ENCODE measurements at places on chromosomes 4 and X.

DNA sequence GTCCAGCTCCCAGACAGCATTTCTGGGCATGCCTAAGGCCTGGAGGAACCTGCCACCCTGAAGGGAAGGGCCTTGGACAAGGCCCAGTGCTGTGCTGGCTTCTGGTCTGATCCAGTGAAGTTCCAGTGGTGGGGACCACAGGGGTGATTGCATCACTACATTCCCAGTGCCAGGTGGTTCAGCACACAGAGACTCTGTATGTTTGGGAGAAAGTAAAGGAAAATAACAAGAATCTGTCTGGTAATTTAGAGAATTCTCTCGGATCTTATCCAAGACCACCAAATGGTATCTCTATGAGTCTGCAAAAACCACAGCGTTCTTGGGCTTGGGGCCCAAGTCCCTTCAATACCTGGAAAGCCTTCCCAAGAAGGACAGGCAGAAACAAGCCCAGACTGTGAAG lies 131.8 kb upstream of the MAD2L1 start:
- DNase-seq, result no peak

- DNase-seq, result no peak
These were observed 13.4 kb downstream of the TBC1D9 start for GRCh38 chr4:140742838-140743193.

GRCh38 chr4:7507381-7507780 lies 72.7 kb upstream of the PSAPL1 start:
- DNase-seq, result no peak

- DNase-seq, result no peak
These were observed 108.4 kb upstream of the FAM241A start for GRCh38 chr4:112036886-112037285.

DNA sequence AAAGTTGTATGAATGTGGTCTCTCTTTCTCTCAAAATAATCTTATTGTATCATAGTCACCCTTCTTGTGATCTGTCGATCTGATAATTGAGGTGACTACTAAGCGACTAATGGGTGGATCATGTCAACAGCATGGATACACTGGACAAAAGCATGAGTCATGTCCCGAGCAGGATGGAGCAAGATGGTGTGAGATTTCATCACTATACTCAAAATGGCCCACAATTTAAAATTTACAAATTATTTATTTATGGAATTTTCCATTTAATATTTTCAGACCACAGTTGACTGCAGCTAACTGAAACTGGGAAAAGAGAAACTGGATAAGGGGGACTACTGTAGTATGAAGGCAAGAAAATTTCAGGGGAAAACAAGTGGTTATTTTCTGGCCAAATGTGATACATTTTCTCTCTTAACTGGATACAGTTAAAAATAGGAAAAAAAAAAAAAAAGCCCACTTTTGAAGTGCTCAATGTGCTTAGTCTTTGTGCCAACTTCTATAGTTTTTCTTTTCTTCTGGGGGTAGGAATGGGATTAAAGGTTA lies 25.3 kb downstream of the FAM241A start:
- no peak for DNase-seq

GRCh38 chr4:150126201-150126863 lies 48.1 kb downstream of the DCLK2 start:
- DNase-seq, result peak; percentile 15

- no peak for DNase-seq
These were observed 11.0 kb upstream of the DUSP9 start for GRCh38 chrX:153635788-153636668.

- DNase-seq, result no peak
These were observed 439.7 kb upstream of the DIAPH2 start for GRCh38 chrX:96244955-96245354.

DNA sequence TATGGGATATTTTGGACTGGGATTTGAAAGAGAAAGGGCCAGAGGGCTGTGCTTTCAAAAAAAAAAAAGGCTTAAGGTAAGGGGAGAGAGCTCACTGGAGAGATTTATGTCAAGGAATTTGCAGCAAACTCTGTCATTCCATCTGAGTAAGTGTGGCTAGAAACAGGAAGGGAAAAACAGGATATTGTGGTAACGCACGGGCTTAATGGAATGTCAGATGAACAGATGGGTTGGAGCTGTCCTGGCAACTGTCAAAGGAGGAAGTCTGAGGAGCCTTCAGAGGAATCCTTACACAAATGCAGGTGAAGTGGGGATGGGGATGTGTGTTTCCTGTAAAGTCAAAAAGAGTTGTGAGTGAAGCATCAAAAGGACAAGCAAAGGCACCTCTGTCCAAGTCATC lies 15.1 kb upstream of the NKX3-2 start:
- no peak for DNase-seq

GRCh38 chr4:27000820-27001219 lies 140.2 kb downstream of the STIM2 start:
- DNase-seq, result peak; percentile 56

- no peak for DNase-seq
These were observed 255.3 kb upstream of the NRK start for GRCh38 chrX:105567082-105567481.

GRCh38 chr4:150717952-150718351 lies 136.0 kb downstream of the MAB21L2 start:
- no peak for DNase-seq

- DNase-seq, result no peak
These were observed 38.2 kb downstream of the STARD8 start for GRCh38 chrX:68685685-68686084.

DNA sequence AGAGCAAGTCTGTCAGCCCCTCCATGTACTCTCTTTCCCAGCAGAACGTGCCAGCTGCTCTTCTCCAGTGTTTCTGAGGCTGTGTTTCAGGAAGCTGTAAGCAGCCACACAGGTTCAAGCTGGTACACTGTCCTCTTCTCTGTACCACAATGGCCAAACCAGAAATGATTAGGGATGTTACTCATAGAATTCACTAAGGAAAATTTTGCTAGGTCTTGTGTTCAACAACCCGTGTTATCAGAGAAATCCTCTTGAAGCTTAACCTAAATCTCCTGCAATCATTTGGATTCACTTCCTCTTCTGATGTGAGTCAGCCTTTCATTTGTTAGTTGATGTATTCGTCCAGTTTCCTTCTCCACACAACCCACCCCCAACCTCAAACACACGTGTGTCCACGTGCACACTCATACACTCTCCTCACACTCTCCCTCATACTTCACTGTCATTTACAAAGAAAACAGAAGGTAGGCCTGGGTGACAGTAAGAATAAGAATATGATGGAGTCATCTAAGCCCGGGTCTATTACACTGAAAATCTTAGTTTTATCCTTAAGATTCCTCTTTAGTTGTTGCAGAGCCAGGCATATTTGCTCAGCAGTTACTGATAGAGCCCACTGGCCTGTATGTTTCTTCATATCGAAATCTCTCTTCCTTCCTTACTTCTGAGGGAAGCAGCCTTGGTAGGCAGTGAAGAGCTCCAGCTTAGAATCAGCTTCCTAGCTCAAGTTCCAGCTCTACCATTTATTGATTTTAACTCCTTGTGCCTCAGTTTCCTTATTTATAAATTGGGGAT lies 63.4 kb downstream of the DCUN1D4 start:
- peak; percentile 44 for DNase-seq

DNA sequence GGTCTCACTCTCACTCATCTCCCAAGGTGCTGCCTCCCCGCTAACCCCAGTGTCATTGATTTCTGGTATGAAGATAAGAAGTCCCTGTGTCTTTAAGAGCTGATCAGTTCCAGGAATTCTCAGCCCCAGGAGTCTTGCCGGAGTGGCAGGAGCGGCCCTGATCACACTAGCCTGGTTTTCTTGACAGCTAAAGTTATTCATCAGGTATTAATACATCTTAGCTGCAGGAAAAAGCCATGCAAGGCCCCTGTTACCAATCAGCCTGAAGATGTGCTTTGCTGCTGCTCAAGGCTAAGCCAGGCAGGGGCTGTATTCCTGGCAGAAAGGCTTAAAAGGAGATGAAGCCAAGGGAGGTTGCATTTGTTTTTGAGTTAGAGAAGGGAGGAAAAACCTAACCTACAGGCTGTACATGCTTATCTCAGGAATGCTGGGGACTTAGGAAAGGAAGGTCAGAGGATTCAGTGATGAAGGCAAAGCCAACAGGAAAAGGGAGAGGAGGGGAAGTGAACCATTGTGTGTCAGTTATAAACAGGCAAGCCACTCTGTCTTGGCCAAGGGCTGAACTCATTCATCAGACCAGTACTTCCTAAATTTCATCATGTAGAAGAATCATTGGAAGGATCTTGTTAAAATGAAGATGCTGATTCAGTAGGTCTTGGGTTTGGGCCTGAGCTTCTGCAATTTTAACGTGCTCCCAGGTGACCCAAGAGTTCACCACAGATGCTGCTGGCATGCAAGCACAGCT lies 8.6 kb downstream of the SRPX start:
- DNase-seq, result no peak

DNA sequence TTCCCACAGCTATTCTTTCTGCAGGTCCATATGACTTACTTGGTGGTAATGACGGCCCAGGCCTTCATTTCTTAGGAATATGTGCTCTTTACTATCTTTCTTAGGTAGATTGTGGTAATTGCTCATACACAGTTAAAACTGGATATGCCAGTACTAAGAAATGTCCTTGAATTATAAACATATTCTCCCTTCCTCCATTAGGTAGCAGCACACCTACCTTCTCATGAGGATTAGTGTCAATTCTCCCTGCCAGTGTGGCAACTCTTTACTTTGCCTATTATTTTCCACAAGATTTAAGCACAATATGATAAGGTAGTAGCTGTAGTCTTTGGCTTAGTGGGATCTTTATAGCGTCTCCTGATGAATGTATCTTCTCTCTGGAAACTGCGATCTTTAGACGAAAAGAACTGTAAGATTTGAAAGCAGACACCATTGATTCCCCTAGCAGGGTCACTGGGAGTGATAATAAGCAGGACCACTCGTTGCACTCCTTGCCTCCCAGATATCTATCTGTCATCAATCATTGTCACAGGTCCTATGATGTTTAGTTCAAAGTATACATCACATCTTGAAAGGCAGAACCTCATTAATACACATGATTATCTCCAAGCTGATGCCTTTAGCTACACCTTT lies 1240.7 kb downstream of the C4orf33 start:
- no peak for DNase-seq

GRCh38 chr4:74042681-74043080 lies 4.2 kb upstream of the CXCL3 start:
- DNase-seq, result no peak

- peak; percentile 4 for DNase-seq
These were observed 117.3 kb downstream of the CPZ start for GRCh38 chr4:8709729-8710360.

GRCh38 chr4:56976283-56976836 lies 1.0 kb downstream of the NOA1 start:
- DNase-seq, result no peak

DNA sequence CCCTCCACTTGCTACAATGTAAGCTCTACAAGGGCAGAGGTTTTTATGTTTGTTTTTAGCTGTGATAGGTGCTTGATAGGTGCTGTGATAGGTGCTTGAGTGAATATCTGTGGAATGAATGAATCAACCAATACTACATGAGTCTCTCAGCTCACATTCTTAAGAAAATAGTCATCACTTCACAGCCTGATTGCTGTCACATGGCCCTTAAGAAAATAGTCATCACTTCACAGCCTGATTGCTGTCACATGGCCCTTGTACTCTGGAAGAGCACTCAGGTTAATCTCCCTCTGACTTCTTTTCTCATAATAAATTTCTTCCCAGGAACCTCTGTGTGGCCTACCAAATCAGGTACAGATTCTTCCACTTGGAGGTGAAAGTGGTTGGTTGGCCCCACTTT lies 335.2 kb downstream of the TENM3 start:
- no peak for DNase-seq

- no peak for DNase-seq
These were observed 75.4 kb upstream of the FAT1 start for GRCh38 chr4:186798951-186799659.

DNA sequence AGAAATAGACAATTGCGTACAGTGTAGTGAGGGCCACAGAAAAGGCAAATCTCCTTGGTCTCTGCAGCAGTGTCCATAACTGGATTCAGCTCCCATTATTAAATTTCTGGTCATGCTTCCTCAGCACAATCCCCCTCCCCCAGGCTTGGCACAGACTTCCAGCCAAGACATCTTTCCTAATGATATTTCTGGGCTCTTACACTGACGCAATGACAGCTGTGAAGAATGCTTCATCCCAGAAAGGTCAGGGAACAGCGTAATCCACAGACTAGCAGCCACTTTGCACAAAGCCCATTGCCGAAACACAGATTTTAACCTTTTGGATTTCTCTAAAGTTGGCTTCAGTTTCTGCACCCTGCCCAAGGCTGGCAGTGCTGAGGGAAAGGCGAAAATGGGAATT lies 597.6 kb upstream of the CPEB2 start:
- no peak for DNase-seq

DNA sequence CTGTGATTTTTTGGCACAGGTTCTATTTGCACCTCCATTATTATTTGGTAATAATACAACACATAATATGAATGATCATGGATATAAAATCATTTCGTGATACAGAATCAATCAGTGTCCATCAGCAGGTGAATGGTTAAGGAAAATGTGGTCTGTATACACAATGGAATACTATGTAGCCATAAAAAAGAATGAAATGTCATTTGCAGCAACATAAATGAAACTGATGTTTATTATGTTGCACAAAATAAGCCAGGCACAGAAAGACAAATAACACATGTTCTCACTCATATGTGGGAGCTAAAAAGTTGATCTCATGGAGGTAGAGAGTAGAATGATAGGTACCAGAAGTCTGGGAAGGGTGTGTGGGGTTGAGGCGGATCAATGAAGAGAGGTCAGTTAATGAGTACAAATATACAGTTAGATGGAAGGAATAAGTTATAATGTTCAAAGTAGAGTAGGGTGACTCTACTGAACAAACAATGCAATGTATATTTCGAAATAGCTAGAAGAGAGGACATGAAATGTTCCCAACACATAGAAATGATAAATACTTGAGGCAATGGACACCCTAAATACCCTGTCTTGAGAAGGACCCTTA lies 1.1 kb upstream of the SMARCA1 start:
- no peak for DNase-seq

DNA sequence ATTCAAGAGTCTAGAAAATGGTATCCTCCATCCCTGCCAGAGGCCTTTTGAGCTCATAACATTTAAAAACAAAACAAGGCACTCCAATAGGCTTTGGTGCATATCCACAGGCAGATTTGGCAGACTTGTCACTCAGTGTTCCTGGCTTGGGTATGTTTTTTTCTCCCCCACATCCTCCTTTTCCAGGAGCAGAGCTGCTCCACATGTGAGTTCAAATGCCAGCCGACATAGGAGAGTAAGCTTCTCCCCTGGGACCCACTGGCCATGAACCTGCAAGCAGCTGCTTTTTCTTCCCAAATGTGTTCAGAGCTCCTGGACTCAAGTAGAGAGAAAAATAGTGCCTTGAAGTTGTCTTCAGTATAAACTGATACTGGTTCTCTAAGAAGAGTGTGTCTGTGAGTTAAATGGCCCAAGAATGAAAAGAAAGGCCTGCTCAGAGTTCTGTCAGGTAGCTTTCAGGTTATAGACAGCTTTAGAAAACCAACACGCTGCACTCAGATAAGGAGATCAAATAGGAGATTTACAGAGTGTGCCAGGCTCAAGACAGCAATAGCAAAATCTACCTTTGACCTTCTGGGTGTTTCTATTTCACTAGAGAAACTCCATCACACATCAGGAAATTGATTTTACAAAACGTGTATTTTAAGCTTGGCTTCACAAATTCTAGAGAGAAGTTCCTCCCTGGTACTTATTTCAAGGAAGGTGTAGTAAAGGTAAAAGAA lies 162.5 kb upstream of the GALNT7 start:
- DNase-seq, result no peak

GRCh38 chrX:20594985-20595384 lies 328.3 kb upstream of the RPS6KA3 start:
- DNase-seq, result no peak

All from CD4-positive, alpha-beta T cell treated with Interleukin-4 for 1 hour (primary cell).